Activated CD4-positive, CD25-positive, alpha-beta regulatory T cell (primary cell): ENCODE measurements at places on chromosomes 5 and 9.

DNA sequence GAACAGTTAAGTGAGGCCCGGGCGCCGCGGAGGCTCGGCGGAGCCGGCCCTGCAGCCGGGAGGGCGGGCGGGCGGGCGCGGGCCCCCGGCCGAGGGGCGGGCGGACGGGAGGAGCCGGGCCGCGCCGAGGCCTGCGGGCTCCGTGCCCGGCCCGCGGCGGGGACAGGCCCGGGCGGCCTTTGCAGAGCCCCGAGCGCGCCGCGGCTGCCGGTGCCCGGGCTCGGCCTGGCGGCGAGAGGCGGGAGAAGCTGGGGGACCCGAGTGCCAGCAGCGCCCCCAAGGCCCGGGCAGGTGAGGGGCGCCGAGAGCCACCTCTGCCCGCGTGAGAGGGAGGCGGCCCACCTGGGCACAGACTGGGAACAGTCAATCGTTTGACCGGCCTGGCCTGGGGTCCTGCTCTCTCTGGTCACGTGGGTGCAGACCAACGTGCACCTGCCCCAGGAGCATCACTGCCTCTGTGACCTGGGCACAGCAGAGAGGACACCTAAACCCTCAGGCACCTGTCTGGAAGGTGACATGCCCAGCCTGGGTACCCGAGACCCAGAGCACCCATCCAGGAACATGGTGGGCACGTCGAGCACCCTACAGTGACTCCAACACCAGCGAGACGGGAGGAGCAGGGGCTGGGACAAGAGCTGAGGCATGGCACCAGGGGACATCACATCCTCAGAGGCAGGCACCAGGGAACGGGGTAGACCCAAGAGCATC, 531 bp downstream of the MVB12B start:
- no peak for DNase-seq

- no peak for DNase-seq
These were observed 2.9 kb downstream of the ATPSCKMT start for GRCh38 chr5:10246761-10247160.

DNA sequence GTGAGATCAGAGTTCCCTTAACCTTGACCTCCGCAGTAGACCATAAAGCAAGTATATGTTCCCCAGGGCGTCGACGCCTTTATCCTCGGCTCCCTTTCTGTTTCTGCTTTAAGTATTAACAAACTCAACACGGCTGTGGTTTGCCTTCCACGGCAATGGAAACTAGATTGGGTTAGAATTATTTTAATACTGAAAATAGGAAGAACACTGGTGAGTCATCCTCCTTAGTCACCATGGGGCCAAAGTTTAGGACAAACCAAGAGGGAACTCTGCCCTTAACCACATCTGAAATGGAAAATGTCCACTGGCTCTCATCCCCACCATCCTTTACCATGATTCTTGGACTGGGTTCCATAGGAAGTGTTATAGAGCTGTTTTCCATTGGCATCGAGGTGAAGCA, 386.1 kb downstream of the ACTL7B start:
- DNase-seq: no peak

DNA sequence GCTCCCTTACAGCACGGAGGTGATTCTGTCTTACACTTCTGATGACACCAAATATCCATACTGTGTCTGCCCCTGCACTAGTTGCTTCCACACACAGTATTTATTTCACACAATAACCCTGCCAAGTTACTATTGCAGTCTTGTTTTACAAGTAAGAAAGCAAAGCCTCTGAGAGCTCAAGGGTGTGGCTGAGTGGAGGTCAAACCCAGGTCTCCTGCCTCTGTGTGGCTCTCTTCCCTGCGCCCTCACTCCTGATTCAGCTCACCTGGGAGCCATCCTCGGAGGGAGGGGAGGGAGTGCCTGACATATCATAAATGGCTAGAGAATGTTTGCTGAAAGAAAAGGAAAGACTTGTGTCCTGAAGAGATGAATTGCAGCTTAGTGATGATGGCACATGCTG, 41.0 kb downstream of the MVB12B start:
- no peak for DNase-seq

DNA sequence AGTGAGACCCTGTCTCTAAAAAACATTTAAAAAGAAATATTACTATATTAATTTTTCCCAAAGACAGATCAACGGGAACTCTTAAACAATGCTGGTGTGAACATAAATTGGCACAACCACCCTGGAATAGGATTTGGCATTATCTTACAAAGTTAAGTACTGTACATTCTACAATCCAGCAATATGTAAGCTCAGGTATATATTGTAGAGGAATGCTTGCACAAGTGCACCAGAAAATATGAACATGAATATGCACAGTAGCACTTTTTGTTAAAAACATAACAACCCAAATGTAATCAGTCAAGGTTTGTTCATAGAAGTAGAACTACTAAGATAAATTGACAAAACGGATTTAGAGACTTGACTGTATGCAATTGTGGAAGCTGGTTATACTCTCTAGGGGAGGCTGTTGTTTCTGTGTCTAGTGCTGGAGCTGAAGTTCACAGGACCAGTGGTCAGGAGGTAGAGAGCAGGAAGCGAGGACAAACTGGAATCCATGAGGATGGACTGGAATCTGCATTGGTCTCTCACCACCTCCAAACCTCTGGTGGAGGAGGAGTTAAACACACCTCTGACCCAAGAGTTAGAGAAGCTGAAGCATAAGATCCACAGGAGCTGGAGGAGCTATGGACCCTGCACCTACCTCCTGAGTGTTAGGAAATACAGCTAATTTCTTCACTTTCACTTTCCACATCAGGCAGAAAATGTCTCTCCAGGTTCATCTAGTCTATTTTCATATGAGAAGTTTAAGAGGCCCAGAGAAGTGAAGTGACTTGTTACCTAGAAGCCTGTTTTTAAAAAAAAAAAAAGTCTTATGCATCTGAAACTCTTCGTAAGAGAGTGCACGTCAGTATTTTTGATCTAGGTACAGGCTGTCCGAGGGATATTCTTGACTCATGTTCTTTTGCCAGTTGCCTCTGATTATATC, 20.3 kb upstream of the RIC1 start:
- DNase-seq: no peak

DNA sequence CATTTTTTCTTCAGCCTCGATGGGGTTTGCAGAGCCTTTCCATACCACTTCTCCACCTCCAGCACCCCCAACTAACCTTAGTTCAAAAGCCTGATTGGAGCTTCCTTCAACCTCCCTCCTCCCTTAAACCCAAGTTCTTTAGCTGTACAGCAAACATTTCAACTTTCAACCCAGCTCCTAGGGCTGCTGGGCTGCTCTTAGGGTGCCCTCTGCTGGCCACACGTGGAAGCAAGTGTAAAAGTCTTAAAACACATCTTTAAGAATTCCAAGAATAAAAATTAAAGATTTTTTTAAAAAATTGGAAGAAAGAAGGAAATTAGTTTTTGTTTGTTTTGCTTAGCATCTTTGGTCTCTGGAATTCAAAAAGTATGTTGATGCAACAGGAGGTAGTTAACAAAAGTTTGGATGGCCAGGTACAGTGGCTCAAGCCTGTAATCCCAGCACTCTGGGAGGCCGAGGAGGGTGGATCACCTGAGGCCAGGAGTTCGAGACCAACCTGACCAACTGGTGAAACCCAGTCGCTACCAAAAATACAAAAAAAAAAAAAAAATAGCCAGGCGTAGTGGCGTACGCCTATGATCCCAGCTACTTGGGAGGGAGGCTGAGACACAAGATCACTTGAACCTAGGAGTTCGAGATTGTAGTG, 15.5 kb upstream of the HSD17B3 start:
- DNase-seq: no peak

GRCh38 chr9:133955821-133956411, 36.2 kb downstream of the VAV2 start:
- DNase-seq: no peak

GRCh38 chr9:78292716-78293497, 4.0 kb upstream of the PSAT1 start:
- DNase-seq: no peak

DNA sequence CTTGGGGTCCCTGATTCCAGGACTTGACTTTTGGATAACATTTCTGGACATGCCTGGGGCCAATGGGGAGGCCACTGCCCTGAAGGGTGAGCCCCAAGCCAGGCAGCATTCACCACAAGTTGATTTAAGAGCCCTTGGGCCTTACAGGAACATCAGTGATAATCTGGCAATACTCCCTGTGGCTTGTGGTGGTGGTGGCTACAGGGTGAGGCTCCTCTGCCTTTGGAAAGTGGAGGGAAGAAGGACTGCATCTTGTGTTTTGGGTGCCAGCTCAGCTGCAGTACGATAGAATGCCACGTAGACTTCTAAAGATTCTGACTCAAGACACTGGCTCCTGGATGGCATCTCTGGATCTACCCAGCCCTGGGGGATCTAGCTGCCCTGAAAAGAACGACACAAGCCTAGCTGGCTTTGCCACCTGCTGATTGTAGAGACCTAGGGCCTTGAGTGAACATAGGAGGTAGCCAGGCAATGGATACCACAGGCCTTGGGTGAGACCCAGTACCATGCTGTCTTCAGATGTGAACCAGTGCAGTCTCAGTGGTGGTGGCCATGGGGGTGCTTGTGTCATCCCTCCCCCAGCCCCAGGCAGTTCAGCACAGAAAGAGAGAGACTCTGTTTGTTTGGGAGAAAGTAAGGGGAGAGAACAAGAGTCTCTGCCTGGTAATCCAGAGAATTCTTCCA, 79.0 kb upstream of the DAP start:
- DNase-seq: no peak
